Astrocyte of the spinal cord (primary cell): ENCODE measurements at places on chromosomes 2 and 18.

DNA sequence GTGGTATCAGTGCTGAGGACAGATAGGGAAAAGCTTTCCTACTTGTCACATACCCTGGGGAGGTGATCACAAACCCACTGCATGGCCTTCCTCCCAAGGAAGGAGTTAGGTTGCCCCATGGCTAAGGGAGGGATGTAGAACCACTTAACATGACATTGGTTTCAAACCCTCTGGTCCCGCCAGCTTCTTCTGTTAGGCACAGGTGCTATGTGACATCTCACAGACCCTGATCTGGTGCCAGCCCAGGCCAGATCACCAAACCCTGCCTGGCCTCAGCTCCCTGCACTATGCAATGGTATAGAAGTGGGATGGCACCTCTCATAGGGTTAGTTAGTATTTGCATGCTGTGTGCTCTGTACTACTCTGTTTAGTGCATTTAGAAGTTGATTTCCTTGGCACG, 58.0 kb downstream of the TCF7L1 start:
- no peak for DNase-seq

DNA sequence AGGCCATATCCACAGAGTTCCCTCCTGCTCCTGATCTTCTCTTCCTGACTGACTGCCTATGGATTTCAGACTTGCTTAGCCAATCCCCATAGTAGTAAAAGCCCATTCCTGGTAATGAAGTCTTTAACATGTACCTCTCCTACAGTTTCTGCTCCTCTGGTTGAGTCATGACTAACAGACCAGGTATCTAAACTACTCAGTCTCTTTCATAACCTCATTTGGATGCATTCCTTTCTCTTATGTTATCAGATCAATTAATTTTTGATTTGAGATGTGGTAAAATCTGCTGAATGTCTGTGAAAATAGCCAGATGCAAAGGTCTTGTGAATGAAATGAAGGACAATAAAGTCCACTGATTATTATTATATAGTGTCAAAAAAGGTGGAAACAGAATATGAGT, 198.0 kb downstream of the NBAS start:
- DNase-seq = peak; percentile 25

DNA sequence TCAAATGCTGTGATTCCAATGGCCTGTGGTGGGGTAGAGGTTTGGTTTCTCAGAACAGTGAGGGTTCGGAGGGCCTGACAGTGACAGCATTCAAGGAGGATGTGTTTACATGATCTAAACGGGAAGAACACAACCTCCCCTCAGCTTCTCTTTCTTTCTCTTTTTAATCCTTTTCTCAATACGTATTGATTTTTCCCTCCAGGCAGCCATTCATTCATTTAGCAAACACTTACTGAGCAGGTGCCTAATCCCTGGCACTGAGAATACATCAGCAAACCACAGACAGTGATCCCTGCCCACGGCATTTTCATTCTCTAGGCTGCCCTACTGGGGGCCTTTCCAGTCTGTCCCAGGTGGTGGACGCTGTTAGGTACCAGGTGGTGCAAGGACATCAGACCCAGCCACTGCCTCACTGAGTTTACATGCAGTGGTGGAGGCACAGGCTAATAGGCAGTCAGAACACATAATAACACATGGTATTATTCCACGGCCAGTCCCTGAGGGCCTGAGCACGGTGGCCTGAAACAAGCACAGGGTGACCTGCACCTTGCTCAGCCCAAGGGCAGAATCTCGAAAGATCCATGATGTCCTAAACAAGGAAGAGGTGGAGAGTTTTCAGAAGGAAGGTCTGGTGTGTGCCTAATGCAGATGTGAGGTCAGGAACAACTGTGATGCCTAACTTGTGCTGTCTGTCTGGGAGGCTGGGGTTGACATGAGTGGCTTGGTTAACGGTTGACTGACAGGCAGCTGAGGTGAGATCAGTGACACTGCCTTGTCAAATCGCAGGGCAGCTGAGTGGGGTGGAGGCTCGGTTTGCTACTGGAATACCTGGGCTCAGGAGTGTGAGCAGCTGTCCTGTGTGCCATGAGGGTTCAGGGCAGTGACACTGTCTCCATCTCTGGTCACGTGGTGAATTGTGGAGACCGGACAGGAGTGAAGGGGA, 785.5 kb upstream of the HS6ST1 start:
- DNase-seq = no peak

DNA sequence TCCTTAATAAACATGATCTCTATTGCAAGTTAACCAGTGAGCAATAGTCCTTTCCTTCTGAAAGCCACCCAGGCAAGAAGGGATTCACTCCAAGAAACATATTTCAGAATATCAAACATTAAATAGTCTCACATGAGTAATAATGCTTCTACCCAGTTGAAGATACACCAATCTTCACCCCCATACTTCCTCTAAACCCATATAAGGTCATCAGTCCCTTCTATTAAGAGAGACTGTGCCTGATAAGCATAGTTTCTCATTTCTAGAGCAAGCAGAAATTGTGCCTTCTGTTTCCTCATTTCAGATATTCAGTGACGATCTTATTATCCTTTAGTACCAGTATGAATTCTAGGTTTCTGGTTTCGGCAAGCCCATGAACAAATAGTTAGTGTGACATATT, 64.6 kb downstream of the DSEL start:
- no peak for DNase-seq

- DNase-seq = no peak
Measured at GRCh38 chr18:59675346-59675745, 21.9 kb downstream of the CCBE1 start.

DNA sequence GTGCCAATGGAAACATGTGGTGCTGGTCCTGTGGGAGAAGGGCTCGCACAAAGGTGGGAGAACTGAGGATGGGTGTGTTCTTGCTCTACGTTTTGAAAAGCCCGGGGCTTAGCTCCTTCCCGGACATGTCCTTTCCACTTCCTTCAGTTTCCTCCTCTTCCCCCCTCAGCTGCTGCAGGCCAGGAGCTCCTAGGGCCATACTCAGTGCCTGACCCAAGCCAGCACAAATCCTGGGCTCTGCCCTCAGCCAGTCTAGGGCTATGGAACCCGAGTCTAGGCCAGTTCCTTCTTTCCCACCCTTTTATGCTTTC, 1.4 kb upstream of the SIX2 start:
- DNase-seq = no peak

- no peak for DNase-seq
Measured at GRCh38 chr2:15260835-15261234, 300.3 kb downstream of the NBAS start.

- DNase-seq = no peak
Measured at GRCh38 chr2:102179061-102179460, 7.8 kb upstream of the IL1RL2 start.

GRCh38 chr2:239377591-239377990, 23.2 kb downstream of the HDAC4 start:
- no peak for DNase-seq

GRCh38 chr2:12169721-12170120, 423.3 kb downstream of the LPIN1 start:
- DNase-seq = peak; percentile 89

GRCh38 chr2:3646446-3646845, 11.6 kb upstream of the ALLC start:
- DNase-seq = no peak

- peak; percentile 58 for DNase-seq
Measured at GRCh38 chr2:41928526-41928925, 119.3 kb upstream of the PKDCC start.

GRCh38 chr2:69205491-69205890, 181.5 kb downstream of the GFPT1 start:
- no peak for DNase-seq

GRCh38 chr2:201071479-201072200, at the start of the genes HYCC2 and NDUFB3:
Gene HYCC2 (minus strand): TSS chr2:201071671. CDS start chr2:201024009, 47,662 bp downstream.
Gene NDUFB3 (plus strand): TSS chr2:201072001. CDS start chr2:201078883, 6,882 bp downstream.
- peak; percentile 95 for DNase-seq

DNA sequence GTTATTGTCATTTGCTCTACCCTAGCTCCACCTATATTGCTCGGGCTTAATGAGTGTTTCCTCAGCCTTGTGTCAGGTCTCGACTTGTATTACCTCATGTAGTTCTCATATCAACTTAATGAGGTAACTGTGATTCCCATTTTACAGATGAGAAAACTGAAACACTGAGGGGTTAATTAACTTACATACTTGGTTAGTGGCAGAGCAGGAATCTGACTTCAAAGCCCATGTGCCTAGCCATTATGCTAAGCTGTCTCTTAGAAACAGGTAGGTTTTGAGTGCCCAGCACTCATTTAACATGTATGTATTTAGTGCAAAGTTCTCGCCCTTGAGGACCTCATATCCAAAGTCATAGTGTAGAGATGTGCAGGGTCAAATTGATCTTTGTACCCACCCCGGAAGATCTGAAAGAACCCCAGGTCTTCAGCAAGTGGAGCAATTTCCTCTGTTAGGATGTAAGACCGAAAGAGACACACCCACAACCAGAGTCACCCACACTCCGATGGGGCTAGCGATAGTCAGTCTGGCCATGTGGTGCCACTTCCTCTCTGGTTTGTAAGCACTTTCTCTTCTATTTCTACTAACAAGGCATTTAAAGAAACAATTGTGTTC, 121.0 kb upstream of the SLC39A10 start:
- no peak for DNase-seq

DNA sequence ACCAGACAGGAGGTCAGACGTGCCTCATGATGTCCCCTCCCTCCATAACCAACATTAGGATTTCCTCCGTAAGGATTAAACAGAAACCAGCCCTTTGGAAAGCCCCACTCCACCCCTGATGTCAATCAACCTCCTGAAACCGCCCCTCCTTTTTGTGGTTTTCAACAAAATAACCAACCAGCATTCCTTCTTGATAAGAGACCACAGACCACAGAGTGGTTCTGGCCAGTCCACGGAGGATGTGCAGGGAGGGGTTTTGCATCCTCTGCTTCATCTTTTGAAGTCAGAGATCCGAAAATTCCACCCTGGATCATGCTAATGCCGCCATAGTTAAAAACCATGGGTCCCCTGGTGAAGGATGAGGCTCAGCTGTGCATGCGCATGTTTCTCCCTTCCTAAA, 180.0 kb upstream of the CCDC150 start:
- DNase-seq = peak; percentile 64

- DNase-seq = no peak
Measured at GRCh38 chr2:207632575-207633493, 7.6 kb upstream of the METTL21A start.

DNA sequence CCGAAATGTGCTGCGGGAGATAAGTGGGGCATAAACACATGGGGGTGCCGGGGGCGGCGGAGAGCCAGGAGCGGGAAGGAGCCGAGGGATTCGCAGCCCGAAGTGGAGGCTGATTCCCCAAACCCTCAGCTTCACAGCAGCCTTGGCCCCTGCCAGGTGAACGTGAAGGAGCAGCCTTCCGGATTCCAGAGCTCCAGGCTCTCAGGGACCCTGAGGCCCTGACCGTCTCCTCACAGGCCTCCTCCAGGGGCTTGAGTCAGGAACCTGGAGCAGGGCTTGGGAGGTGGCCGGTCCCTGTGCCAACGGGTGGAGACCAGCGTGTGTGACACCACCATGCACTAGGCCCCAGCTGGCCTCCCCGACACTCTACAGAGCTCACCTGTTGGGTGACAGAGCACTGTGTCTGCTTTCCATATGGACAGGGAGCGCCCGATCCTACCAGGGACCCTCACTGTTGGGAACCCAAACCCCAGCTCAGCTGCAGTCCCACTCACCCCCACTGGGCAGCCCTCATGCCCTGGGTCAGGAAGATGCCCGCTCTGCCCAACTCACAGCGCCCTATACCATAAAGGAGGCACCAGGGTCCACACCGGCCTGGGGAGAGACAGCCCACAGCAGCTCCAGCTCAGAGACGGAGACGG, 117.6 kb upstream of the OTOS start:
- DNase-seq = no peak

- DNase-seq = peak; percentile 22
Measured at GRCh38 chr2:168396131-168396530, 59.9 kb upstream of the CERS6 start.

DNA sequence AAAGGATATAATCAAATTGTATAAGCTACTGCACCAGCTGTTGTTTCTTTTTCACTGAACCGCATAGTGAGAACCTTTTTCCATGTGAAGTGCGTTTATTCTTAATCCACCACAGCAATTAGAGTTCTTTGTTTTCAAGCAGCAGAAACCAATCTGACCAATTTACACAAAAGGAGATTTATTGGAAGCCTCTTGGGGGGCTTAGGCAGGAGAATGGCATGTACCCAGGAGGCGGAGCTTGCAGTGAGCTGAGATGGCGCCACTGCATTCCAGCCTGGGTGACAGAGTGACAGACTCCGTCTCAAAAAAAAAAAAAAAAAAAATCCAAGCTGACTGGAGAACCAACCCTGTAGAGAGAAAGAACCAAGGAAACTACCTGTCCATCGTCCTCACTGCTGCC, 10.0 kb downstream of the ADNP2 start:
- no peak for DNase-seq

DNA sequence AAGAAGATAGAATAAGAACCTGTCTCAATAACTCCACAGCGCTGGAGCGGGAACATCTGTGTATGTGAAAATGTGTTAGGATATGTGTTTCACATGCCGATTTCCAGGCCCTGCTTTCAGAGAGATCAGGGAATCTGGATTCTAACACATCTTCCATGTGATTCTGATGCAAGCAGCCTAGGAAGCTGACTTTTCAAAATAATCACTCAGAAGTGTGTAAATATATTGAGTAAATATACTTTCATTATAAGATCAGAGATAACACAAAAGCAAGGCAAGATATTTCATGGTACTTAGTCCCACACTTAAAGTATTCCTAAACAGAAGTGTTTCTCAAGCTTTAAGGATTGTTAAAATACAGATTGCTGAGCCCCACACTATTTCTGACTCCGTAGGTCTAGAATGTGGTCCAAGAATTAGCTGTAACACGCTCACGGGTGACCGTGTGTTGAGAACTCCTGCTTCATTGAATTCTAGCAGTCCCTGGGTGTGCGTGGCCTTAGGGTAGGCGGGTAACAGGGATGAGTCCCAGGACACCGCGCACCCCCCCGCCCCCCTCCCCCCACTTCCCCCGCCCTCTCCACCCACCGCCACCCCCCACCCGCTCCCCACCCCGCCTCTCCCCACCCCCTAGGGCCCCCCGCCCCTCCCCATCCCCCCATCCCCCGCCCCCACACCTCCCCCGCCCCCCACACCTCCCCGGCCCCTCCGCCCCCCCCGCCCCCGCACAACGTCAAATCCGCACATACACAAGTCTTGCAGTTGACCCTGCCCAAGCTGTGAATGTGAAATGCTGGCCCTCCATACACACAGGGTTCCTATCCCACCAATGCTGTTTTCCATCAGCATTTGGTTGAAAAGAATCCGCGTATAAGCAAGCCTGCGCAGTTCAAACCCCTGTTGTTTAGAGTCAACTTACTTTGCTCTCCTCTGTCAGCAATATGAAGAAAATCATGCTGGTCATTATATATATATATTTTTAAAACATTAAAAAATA, 94.2 kb upstream of the SLC39A10 start:
- DNase-seq = no peak
